ENCODE measurements at places on chromosomes 5 and 9.
A peak's percentile ranks its signal among the peaks of the same experiment; 100 is the strongest.

GRCh38 chr5:71905834-71906711, 187.0 kb downstream of the CARTPT start:
- no peak for DNase-seq

GRCh38 chr5:171750311-171750788, 35.3 kb upstream of the SMIM23 start:
- no peak for DNase-seq

- DNase-seq = peak; percentile 75
Measured at GRCh38 chr9:89137542-89138462, 40.8 kb downstream of the SHC3 start.

GRCh38 chr5:15887093-15887492, 292.5 kb downstream of the MARCHF11 start:
- no peak for DNase-seq

- DNase-seq = no peak
Measured at GRCh38 chr9:97910357-97910756, 11.9 kb downstream of the TRMO start.

DNA sequence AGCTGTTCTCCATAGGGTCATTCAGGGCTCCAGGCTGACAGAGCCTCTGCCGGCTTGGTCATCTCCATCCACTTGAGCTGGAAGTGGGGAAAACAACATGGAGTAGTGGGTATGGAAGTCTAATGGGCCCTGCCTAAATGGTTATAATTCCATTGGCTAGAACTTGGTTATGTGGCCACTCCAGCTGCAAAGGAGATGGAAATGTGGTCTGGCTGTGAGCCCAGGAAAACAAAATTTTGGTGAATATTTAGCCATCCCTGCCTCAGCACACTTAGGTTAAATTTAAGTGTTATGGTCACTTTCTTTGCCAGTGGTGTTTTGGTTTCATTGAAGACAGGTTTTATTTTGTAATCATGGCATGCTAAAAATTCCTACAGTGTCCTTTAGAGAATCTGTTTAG, 112.3 kb downstream of the SMARCA2 start:
- peak; percentile 61 for DNase-seq

DNA sequence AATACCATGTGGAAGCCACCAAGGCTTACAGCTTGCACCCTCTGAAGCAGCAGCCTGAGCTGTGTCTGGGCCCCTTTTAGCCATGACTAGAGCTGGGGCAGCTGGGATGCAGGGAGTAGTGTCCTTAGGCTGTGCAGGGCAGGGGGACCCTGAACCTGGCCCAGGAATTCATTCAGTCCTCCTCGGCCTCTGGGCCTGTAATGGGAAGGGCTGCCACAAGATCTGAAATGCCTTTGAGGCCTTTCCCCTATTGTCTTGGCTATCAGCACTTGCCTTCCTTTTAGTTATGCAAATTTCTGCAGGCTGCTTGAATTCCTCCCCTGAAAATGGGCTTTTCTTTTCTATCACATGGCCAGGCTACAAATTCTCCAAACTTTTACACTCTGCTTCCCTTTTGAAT, 9.0 kb downstream of the GPR150 start:
- no peak for DNase-seq

Measured in BJ (cell line).